Stimulated activated naive B cell treated with anti-CD40 and anti-IgM and Interleukin-4, amounts not matched to agents 10 μg/mL and 1 μg/mL and 100 μg/mL, for 72 hours (primary cell): ENCODE measurements at places on chromosomes 12 and 14.

- no peak for DNase-seq
These were observed 169.2 kb upstream of the PLXNC1 start for GRCh38 chr12:93979189-93979588.

DNA sequence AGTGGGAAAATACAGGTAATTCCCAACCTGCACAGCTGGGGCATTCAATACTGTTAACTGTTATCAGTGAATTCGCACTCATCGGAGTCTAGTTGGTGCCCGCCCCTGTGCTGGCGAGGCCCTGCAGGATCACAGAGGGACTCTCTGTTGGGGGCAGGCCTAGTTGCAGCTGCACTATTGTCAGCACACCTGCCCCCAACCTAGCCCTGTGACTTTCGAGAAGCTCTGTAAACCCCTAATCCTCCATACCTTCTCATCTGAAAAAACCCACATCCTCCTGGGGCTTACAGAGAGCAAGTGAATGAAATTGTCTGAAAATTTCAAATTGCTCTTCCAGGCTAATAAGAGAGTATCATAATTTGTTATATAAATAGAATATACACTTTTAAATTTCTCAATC is 132.2 kb upstream of the NUDT4 start:
- peak; percentile 11 for DNase-seq

DNA sequence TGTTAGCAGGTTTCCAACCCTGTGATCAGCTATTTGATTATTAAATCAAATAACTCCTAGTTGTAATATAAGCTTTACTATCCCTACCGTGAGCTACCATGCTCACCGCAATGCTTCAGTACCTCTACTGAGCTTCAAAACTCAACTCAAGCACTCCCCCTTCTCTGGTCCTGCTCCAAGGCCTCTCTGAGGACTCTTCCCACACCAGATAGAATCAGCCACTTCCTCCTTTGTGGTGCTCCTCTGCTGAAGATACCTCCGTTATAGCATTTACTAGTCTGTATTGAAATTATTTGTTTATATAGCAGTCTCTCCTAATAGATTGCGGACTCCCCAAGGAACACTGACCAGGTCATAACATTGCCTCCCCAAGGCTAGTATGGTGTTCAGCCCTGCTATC is 17.5 kb downstream of the AREL1 start:
- no peak for DNase-seq

- DNase-seq = no peak
These were observed 396.1 kb downstream of the TMTC2 start for GRCh38 chr12:83082690-83083276.

- DNase-seq = no peak
These were observed 1087.8 kb upstream of the TMEM132C start for GRCh38 chr12:127179176-127179575.
